ENCODE measurements at places on chromosomes 13 and 19. TPM values are rescaled to one million over a fixed set of nuclear protein-coding genes. Genes with fewer than 3 reads are reported as not detected.

DNA sequence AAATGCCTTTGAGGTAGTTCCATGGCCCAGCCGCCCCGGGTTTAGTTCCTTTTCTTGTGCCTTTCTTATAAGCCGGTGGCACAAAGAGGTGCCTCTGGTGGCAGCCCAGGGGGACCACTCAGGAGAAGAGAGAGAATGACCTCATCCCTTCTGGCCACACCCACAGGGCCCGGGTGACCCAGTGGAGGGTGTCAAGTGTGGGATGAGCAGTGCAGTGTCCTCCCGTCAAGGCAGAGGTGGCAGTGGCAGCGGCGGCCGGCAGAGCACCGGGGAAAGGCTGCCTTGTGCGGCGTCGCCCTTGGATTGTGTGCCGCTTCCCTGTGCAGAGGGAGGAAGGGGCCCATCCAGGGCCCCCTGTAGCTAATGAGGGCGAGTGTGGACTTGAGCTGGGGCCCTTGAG, 47.9 kb downstream of the KDM4B start:
- DNase-seq = no peak

GRCh38 chr13:64446372-64446771, 2783.8 kb downstream of the PCDH9 start:
- no peak for DNase-seq

DNA sequence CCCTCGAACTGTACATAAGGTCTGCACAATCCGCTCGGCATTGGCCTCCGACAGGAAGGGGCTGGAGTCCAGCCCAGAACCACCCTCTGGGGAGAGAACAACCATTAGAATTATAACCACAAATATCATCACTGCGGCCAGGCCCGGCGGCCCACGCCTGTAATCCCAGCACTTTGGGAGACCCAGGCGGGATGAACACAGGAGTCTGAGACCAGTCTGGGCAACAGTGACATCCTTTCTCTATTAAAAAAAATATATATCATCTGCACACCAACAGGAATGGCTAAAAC, 11.4 kb downstream of the COQ8B start:
- no peak for DNase-seq

DNA sequence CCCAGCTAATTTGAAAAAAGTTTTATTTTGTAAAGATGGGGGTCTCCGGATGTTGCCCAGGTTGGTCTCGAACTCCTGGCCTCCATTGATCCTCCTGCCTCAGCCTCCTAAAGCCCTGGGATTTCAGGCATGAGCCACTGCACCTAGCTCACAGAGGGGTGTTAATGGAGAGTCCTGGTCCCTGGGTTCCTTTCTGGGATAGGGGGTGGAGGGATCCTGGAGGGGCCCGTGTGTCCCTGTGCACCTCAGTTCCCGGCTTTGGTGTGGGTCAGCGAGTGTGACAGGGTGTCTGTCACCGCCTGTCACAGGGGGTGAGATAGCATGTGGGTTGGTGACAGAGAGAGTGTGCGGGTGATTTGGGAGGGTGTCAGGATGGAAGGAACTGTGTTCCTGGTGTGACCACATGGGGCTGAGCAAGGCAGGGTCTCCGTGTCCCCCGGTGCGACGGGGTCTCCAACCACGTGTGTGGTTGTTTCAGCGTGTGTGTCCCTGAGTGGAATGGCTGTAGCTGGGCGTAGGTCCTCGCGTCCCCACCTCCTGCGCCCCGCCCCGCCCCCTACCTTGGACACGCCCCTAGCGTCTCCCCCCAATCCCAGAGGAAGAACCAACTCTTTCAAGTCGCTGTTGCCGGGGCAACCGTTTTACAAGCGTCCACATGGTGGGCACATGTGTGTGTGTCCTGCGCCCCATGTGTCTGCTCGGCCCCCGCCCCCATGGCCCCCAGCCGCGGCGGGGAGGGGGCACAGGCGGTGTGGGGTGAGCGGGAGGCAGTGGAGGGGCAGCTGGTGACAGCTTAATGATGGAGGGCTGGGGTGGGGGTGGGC, 2.9 kb upstream of the NRTN start:
- DNase-seq = peak; percentile 40

DNA sequence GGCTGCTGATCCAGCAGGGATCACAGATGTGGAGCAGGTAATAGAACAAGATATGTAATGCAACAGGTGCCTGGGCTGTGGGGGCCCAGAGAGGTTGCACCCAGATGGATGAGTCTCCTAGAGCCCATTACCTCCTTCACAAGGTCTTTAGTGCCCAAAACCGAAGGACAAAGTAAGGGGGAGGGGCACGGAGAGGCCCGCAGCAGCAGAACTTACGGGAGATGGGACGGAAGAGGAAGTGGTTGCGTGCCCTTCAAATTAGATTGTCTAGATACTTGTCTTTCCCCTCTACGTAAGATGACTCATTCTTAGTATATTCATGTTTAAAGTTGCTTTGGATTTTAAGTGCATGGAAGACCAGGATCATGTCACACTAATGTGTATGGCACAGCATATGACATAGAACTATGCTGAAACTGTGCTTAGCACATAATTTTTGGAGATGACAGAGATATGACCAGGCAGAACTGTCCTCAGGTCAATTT, 5.7 kb upstream of the MRPS31 start:
- DNase-seq = peak; percentile 66

ZNF264 gene
- 20.0 TPM for total RNA-seq

ZNF579 gene
- 5.5 TPM for total RNA-seq

ZNF829 gene
- 9.4 TPM for total RNA-seq
